ENCODE measurements at places on chromosomes 11 and 22.

- DNase-seq = no peak
Measured at GRCh38 chr11:114163830-114164401, 104.4 kb downstream of the ZBTB16 start.

- no peak for DNase-seq
Measured at GRCh38 chr11:126588630-126589491, 233.4 kb downstream of the ST3GAL4 start.

DNA sequence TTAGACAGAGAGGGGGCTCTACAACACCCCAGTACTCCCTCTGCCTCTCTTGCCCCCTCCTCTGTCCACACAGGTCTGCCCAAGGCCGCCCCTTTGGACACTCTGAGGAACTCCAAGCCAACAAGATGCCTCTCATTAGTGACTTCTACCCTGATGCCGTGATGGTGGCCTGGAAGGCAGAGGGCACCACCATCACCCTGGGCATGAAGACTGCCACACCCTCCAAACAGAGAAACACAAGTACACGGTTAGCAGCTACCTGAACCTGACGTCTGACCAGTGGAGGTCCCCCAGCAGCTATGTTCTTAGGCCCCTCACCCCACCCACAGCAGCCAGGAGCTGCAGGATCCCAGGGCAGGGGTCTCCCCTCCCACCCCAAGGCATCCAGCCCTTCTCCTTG, 125.1 kb downstream of the MED15 start:
- no peak for DNase-seq

DNA sequence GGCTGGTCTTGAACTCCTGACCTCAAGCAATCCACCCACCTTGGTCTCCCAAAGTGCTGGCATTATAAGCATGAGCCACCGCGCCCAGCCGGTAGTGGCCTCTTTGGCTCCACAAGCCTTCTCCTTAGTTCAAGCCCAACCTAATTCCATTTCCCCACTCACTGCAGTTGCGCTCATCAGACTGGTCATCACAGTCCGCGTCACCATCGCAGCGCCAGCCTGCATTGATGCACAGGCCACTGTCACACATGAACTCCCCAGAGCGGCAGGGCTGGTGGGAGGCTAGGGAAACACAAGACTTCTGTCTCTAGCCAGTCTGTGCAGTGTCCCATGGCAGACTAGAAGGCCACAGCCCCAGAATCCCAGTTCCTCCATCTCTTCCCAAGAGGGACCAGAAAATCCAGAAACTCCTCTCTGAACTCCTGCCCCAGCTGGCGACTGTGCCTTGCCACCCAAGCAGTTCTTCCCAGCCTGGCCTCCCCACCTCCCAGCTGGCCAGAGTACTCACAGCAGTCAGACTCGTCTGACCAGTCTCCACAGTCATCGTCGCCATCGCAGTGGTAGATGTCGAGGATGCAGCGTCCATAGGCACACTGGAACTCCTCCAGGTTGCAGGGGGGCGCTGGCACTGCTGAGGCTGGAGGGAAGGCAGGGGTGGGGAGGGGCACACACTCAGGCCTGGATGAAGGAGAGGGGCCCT, 19.8 kb downstream of the LRP4 start:
- DNase-seq = no peak

- no peak for DNase-seq
Measured at GRCh38 chr11:70108250-70108649, 30.1 kb downstream of the ANO1 start.

DNA sequence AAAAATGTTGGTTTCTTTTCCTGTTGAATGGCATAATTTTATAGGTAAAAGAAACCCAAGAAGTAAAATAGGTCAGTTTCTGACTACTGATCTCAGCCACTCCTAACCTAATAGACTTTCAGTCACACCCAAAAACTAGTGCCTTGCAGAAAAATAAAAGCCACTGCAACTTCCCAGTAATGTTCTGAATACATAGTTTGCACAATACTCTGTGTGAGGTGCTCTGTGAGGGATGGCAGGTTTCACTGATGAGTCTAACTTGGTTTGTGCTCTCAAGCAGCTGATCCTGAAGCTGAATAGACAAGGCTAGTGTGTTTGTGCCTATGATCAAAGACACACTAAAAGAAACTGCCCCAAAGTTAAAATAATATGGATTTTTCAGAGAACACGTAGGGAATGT, 758.3 kb downstream of the NELL1 start:
- DNase-seq = no peak

DNA sequence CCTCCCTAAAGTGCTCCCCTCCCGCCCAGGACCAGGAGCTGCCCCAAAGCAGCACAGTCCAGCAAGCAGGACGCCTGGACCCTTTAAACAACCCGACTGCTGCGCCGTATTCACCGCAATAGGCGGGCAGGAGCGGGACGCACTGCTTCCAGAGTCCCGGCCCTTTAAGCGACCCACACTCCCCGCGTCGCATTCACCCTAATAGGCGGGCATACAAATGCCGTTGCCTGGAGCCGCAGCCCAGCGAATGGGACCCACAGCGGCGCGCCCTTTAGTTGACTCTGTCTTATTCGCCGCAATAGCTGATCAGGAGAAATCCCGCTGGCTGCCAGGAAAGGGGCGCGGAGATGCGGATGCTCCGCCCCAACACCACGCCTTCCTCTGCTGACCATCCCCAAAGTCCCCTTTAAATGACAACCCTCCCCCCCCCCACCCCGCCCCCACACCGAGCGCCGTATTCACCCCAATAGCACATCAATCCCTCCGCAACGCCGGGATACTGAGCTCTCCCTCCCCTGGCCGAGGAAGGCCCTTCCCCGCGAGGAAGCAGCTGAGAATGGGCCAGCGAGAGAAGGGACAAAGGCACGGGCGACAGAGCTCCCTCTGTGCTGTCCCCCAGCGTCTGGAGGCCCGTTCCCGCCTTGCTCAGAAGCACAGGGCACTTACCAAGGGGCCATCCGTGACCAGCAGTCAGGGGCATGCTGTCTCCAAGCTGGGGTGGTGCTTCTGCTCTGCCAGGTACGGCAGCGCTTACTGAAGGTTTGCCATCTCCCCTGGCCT, 4.7 kb downstream of the OSBPL5 start:
- DNase-seq = no peak

DNA sequence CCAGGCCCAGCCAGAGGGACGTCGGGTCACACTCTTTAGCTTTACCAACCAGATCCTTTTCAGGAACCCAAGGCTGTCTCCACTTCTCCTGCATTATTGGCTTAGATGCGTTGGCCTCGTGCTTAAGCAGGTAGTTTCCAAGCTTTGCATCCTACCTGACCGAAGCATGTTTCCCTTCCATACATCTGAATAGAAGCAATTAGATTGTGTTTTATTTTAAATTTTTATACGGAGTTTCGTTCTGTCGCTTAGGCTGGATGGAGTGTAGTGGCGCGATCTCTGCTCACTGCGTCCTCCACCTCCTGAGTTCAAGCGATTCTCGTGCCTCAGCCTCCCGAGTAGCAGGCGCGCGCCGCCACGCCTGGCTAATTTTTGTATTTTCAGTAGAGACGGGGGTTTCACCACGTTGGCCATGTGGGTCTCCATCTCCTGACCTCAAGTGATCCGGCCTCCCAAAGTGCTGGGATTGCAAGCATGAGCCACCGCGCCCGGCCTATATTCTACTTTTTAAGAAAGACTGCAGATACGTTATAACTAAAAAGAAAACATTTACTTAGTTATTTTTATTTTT, 677 bp downstream of the DYNC2H1 start:
- DNase-seq = no peak

DNA sequence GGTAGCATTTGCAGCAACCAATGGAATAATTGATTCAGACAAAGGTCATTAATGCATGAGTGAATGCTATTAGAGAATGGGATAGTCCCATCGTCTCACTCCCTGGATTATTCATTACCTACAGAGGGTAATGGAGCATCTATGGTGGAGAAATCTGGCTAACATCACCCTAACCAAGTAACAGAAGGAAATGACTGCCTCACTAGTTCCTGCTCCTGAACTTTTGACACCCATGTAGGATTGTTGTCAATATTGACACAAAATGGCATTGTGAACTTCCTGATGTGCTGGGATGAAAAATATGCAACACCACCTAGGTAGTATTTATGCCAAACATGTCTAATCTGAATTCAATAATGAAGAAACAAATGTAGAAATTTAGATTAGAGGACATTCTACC, 44.0 kb upstream of the KIRREL3 start:
- DNase-seq = no peak

DNA sequence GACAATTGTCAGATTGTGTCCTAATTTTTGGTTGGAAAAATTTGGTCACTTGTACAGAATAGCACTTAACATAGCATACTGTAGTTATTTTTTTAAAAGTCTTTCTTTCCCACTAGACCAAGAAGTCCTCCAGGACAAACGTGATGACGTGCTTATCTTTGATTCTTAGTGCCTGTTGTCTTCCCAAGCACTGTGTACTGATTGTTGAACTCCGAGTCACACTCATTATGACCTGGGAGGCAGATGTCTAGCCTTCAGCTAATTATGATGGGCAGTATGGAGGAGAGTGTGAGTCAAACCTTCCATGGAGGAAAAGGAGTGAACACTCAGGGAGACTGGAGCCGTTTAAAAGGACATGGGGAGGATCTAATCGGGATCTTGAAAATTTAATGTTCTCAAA, 119.8 kb downstream of the SPON1 start:
- no peak for DNase-seq

GRCh38 chr11:3767536-3767935, 29.8 kb downstream of the NUP98 start:
- no peak for DNase-seq

- DNase-seq = no peak
Measured at GRCh38 chr11:120859552-120860295, 164.2 kb upstream of the TBCEL start.

DNA sequence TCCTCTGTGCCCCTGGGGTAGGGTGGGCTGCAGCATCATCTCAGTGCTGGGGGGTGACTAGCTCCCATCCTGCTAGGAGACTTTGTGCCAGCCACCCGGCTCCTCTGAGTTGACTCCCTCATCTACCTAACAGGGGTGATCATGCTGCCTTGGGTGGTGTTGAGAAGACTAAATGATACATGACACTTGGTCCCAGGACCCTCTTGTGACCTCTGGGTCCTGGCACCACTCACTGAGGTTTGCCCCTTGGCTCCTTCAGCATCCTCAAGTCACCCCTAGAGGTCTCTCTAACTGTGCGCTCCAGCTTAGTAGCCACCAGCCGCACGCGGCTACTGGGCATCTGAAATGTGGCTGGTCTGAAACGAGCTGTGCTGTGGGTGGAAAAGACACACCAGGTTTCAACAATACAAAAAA, 72.1 kb downstream of the LRRC32 start:
- no peak for DNase-seq

DNA sequence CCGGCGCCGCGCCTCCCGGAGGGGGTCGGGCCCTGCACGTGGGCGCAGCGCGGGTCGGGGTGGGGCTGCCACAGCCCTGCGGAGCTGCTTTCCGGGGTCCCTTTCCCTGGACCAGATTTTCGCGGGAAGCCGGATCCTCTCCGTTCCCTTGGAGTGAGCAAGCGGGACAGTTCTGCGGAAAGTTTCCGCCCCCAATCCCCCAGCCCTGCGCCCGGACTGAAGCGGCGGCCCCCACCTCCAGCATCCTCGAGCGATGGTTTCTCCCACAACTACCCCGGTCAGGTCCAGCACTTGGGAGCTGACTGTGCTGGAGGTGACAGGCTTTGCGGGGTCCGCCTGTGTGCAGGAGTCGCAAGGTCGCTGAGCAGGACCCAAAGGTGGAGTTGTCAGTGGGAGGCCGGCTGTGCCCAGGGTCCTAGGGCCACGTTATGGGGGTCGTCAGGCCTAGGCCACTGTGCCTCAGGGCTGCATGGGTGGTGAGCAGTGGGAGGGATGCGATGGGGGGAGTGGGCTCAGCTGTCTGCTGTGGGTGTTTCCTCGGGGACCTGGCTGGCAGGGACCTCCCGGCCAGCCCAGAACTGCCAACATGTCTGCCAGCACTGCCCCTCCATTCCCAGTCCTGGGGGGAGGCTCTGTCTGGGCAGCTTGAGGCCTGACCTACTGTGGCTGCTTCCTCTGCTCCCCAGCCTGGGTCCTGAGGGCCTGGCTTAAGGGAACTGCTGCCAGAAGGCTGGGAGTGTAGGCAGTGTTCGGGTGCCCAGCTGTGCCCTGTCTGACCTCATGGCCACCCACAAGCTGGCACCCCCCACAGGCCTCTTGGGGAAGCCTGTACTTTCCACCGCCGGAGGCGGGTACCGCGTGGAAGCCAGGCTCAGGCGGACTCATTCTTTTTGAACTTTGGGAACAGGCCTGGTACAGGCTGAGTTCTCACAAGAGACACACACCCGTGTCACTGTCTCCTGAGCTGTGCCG, 726 bp downstream of the ST3GAL4 start:
- DNase-seq = no peak

GRCh38 chr22:26837784-26838470, 180.5 kb downstream of the MIAT start:
- DNase-seq = no peak

DNA sequence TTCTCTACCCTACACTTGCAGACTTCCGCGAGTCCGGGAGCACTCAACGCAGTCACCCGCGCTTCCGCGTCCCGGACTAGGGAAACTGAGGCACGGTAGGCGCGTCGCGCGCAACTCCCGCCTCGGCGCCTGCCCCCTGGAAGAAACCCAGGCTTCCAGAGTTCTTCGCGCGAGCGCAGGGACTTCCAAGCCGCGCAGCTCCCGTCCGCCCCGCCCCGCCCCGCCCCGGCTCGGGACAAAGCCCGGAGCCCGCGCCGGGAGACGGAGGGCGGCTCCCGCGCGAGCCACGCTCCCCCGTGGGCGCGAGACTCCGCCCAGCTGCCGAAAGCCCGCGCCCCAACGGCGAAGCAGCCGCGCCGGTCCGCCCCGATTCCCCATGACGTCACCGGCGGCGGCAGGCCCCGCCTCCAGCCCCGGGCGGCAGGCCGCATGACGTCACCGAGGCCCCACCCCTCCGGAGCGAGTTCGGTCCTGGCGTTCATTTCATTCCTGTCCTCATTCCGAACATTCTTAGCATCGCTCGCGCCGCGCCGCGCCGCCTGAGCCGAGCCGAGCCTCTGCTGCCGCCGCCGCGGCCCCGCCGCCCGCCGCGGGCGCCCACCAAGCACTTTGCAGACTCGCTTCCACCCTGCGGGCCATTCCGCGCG, at the start of gene TEAD1:
Gene TEAD1, plus strand, starts transcription at position 498 of the 647 bp plus-strand sequence.
- DNase-seq = peak; percentile 66

GRCh38 chr11:96413408-96413807, 23.6 kb downstream of the JRKL start:
- DNase-seq = no peak

Measured in epithelial cell of prostate (primary cell).